ENCODE measurements at places on chromosomes 13 and 19.

DNA sequence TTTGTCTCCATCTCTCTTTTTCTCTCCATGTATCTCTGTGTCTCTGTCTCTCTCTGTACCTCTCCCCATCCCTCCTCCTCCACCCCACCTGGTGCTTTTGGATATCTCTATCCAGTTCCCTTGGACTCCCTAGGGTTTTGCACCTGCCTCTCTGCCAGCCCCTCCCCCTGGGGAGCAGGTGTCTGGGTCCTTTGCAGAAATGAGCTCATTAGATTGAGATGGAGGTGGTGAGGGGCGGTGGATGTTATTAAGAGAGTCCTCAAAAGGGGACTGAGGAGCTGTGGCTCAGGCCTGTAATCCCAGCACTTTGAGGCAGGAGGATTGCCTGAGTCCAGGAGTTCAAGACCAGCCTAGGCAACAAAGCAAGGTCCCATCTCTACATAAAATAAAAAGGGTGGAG is 2.1 kb downstream of the KCNN4 start:
- DNase-seq = no peak

- no peak for DNase-seq
Measured at GRCh38 chr19:19064811-19065745, 1.3 kb downstream of the SLC25A42 start.

- DNase-seq = no peak
Measured at GRCh38 chr19:57755031-57755430, 8.4 kb downstream of the ZNF776 start.

DNA sequence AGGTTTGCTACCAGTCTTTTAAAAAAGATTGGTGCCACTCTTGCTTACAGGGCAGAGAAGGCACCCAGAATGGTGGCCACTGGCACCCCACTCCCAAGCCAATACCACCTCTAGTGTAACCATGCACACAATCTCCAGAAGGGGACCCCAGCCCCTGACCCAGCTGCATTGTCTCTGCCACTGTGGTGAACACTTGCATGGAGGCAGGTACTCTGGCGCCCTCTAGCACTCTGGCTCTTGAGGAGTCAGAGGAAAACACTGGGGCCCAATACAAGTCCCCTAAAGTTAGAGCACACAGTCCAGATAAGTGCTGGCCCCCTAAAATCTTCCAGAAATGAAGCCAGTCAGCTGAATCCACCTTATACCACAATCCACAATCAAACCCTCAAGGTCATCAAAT is 6.0 kb downstream of the ERVV-1 start:
- DNase-seq = no peak

DNA sequence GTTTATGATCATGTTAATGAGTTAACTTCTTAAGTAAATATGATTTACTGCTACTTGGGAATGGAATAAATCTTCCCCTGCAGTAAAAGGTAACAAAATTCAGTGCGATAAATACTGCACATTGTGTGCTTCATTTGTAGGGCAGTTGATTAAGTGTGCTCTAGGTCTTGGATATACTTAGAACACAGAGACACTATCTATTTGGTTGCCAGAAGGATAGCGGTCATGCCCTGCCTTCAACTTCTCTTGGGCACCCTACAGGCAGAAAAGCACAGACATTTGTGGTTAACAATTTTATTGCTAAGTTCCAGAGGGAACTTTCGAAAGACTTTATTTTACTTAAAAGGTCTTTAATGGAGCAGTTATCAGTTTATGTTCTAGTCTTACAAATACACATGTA is 605.8 kb downstream of the PCDH9 start:
- no peak for DNase-seq

Data from D721Med (cell line).